ACHN (cell line): ENCODE measurements at places on chromosomes 11 and 22.

DNA sequence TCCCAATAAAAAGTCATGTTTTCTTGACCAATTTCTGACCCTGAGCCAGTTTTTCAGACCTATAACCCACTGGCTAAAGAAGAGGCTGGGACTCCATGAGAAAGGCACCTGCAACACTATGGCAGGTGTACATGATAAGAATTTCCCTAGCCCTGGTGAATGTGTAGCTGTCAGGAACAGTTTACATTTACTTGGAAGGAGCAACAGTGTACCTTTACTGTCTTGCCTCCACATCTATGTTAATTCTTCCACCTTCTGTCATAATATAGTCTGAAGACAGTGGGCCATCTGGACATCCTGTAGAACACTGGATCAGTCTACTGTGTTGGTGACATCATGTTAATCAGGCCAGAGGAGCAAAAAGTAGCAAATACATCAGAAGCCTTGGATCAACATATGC is 72.1 kb upstream of the CD82 start:
- no peak for DNase-seq

DNA sequence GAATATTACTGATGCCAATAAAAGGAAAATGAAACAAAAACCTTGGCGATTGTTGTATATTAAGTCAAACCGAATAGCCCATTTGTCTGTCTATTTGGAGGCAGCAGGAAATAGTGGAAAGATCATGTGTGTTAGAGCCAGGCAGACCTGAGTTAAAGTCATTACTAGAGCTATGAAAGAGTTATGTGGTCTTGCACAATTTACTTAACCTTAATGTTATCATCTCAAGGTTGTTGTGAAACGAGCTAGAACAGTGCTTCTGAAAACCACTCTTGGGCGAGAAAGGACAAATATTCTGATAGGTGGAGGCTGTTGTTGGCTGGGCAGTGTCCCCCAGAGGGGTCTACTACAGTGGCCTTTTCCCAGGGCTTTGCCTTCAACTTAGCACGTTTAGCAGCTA is 60.0 kb upstream of the NUP160 start:
- no peak for DNase-seq

- peak; percentile 79 for DNase-seq
Measured at GRCh38 chr11:101866619-101867491, 48.0 kb upstream of the CEP126 start.

GRCh38 chr11:112367895-112368294 is 107.2 kb upstream of the PLET1 start:
- DNase-seq, result no peak

- no peak for DNase-seq
Measured at GRCh38 chr11:123822599-123822998, 16.4 kb upstream of the OR6M1 start.

GRCh38 chr11:24453129-24453718 is 43.6 kb upstream of the LUZP2 start:
- no peak for DNase-seq

- DNase-seq, result no peak
Measured at GRCh38 chr22:30457981-30458380, 13.8 kb downstream of the SEC14L3 start.

DNA sequence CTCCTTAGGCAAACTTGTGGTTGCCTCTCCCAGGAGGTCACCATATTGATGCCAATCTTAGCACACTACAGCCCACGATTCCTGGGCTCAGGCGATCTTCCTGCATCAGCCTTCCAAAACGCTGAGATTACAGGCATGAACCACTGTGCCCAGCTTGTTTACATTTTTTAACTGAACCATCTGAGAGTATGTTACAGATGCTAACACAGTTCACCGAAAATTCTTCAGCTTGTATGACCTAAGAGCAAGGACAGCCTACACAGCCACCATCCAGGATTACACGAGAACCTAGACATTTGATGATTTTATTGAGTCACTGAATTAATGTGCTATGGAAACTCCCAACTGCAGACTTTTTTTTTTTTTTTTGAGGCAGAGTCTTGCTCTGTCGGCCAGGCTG is 5.8 kb upstream of the LGALS1 start:
- DNase-seq, result no peak

DNA sequence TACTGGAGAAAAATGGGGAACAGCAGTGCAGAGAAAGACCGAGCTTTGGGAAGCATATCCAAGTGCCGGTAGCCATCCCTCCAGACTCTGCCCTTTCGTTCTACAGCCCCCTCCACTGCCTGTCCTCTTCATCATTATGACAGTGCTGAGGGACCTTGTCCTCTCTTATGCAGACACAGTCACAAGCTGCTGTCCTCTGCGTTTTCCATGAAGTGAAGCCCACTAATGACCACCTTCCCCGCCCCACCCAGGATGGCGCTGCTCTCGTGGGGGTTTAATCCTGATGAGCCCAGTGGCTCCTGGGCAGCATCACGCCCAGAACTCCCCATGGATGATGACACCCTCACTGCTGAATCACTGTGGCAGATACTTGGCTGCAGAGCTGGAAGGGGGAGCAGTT is 157.7 kb downstream of the PKNOX2 start:
- DNase-seq, result no peak

GRCh38 chr11:134355656-134356055 is 23.9 kb downstream of the GLB1L2 start:
- DNase-seq, result no peak

DNA sequence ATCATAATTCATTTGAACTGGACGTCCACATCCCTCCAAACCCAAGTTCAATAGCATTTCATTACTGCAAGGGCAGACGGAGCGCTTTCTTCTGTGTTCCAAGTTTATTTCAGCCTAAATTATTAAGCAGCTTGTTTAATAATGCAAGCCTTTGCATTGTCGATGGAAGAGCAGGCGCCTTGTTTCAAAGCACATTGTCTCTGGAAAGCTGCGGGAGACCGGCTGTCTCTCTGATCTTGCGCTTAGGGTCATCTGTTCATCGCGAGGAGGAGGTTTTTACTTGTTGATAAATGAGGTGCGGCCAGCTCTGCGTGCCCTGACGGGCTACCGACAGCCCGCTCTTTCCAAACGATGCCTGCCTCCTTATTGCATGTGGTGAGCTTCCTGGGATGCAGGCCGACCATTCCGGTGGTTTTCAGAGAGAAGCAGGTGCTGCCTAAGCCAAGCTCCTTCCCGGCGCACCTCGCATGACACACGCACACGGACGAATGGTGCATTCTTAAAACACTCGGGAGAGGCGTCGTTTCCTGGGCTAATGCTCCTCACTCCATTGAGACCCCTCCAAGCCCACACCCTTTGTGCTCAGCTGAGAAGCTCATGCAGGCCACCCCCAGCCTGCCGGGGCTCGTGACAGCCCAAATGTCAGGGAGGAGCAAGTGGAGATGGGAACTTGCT is 456.9 kb downstream of the BRD1 start:
- no peak for DNase-seq

DNA sequence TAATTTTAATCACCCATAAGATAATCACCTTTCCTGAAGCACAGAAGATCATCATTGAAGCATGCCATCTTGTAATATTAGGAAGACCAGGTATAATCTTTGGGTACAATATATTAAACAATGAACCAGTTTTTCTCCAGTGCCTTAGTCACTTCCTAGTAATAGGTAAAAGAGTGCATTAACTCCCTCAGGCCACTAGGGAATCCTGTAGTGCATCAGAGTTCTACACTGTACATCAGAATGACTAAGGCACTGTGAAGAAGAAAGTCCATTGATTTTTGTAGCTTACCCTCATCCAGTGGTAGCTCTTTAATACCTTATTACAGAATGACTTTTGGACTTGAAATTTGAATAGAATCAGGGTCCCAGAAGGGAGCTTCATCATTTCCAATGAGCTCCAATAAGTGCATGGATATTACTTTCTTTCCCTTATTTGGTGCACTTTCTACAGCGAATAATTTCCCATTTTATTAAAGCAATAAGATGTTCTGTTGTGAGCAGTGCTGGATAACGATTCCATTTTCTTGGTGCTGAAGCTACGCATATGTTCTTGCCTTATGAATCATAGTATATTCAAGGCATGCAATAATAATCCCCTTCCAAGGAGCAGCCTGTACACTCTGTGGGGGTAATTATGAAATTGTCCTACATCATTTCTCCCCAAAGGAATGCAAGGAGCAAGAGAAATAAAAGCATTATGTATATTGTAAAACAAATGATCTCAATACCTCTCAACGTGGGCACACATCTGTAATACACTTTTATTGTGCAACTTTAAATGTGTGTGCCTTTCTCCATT is 4.7 kb downstream of the C11orf87 start:
- DNase-seq, result peak; percentile 27

DNA sequence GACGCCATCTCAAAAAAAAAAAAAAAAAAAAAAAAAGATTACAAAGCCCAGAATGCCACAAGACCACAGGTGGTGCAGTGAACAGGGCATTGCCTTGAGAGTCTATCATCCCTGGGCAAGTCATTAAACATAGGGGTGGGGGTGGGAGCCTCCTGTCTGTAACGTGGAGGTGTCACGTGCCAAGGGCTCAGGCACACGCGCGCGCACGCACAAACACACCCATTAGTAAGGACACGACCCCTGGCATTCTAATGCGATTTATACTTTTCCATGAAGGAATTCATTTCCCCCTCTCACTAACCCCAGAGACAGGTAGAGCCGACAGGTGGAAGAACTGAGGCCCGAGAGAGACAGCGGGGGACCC is 5.8 kb upstream of the GCAT start:
- no peak for DNase-seq

DNA sequence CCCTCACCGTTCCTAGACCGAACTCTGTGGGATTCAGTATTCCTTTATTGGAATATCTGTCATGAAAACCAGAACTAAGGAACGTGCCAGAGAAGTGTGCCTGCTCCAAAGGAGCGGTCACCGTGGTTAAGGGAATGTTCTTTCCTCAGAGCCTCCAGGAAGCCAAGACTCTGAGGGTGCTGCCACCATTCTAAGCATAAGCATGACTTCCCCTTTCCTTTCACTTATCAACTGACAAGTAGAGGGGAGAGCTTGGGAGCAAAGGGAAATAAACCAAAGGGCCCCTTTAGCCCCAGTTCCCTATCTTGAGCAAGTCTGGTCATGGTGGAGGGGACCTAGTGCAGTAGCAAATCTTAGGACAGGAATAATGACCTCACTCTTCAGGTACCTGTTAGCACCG is 26.8 kb downstream of the CTR9 start:
- no peak for DNase-seq
